ENCODE measurements at places on chromosomes 4 and X. TPM values are rescaled to one million over a fixed set of nuclear protein-coding genes. Genes with fewer than 3 reads are reported as not detected.

DNA sequence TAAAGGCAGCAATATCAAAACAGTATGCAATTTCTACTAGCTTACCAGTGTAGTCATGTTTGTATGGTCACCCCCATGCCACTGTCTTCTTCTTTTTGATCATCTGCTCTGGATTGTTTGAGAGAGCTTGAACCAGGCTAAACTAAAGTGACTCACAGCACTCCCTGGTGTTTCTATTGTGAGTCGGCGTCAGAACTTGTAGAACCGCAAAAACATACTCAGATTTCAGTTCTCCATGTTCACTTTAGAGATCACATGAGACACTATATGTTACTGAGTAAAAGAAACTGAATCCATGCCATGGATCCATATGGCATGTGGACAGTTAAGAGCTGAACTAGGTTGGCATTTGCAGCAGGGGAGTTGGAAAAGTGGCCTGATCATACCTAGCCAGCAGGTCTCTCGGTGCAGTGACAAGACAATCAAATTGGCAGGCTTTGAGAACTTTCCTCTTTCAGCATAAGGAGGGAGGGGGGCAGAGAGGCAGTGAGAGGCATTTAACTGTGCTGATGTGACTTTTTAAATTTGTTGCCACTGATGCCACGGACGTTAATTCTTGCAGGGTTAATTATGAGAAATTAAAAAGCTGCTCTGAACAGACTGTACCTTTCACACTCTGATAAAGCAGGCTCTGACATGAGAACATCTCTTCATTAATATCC is 88.4 kb downstream of the AFF2 start:
- DNase-seq = no peak

The S100G gene
- total RNA-seq = not detected

The GASK1B gene
- 11.7 TPM for total RNA-seq

The PIM2 gene
- 9.8 TPM for total RNA-seq

- DNase-seq = peak; percentile 52
Measured at GRCh38 chrX:40773809-40774208, 38.5 kb upstream of the MED14 start.

DNA sequence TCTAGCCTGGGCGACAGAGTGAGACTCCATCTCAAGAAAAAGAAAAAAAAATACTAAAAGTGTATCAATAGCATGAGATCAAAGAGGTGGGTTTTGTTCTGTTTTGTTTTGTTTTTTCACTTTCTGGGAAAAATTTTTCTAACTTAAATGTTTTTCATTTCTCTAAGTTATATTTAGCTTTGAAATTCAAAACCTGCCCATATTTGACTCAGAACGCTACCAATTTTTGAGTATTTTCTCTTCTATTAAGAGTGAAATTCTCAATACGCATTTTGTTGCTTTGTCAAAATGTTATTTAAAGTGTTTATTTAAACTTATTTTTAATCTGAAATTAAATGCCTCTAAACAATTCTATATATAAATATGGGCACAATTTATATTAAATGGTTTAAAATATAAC is 39.6 kb downstream of the GSTCD start:
- DNase-seq = no peak

Measured in SK-MEL-5 (cell line).